Left hindlimb (tissue), 1 donor: ENCODE measurements at places on chromosomes 5 and 9.

DNA sequence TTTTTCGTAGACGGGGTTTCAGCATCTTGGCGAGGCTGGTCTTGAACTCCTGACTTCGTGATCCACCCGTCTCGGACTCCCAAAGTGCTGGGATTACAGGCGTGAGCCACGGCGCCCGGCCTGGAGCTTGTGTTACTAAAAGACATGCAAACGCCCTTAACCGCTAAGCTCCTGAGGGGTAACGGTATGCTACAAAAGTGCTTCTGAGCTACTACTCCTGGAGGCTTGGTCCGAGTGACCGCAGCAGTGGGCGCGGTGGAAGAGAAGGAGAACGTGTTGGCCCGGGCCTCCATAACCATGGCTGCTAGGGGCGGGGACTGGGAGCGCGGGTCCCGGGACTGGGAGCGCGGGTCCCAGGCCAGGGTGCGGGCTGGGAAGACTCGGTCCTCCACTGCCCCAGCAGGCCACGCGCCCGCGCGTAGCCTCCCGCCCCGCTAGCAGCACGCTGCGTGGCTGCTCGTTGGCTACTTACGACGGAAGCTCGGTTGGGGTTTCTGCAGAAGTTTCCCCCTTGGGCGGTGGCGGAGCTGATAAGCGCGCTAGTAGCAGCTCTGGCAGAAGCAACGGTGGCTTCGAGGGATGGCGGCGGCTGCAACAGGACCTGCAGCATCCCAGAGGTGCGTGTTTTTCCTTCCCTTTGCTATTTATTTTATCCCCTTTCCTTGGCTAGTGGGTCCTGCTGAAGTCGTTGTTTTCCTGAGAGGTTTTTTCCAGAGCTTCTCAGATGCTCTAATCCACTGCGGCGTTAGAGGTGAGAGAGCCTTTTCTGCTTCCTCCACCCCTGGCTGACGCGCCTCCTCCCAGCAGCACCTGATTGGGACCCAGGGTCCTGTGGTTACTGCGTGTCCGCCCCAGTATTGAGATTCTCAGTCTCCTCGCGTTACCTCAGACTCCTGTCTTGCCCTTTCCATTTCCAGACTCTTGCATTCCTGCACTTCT, 69.2 kb upstream of the CCDC180 start:
- peak; percentile 89 for DNase-seq

GRCh38 chr5:91727463-91727862, 344.3 kb upstream of the ARRDC3 start:
- DNase-seq, result no peak

GRCh38 chr9:129962889-129963703, 79.9 kb downstream of the FNBP1 start:
- DNase-seq, result no peak

DNA sequence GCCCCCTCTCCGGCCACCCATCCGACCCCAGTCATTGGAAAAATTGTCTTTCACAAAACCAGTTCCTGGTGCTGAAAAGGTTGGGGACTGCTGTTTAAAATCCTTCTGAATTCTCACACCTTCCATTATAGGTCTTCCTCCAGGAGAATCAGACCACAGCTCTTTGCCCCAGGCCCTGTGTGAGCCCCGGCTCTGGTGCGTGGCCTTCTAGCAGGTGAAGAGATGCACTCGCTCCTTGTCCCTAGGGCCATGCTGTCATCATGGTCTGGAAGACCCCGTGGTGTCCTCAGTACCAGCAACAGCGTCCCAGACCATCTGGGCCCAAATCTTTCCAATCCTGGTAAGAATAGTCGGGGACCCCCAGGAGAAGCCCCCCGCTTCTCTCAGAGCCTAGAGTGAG, 95.2 kb downstream of the DAP start:
- no peak for DNase-seq

- DNase-seq, result peak; percentile 44
Observed at GRCh38 chr9:115038178-115038577, 79.8 kb downstream of the TNC start.

DNA sequence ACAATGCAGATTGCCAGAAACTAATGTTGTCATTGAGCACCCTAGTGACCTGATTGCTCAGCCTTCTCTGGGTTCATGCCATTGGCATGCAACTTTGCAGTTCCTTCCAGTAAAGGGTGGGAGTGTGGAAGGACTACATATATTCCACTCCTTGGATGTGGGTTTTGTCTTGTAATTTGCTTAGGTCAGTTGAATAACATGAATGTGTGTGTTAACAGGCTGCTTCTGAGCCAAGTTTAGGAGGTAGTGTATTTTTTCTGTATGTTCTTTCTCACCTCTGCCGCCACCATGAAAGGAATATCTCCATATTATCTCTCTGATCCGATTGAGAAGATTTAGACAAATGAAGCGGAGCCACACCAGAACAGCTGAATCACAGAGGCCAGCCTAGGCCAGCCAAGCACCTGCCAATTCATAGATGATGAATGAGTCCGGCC, 1929.6 kb upstream of the CDH6 start:
- peak; percentile 39 for DNase-seq

DNA sequence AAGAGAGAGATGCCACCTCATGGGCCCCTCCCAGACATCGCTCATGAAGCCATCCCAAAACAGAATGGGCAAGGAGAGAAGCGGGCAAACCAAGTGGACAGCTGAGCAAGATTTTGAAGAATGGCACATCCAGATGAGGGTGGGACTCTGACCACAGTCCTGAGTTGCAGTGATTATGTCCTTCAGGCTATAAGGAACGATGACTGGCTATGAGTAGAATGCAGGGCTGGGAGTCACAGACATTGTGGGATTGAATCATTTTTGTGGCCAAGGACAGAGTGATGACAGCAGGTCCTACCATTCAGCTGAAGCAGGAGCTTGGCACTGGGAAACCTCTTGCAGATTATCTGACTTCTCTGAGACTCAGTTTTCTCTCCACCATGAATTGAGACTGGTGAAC, 245.7 kb upstream of the SLC30A5 start:
- DNase-seq, result no peak

- no peak for DNase-seq
Observed at GRCh38 chr5:98064118-98064685, 709.3 kb upstream of the RGMB start.

GRCh38 chr9:127066060-127066850, 56.2 kb downstream of the ANGPTL2 start:
- no peak for DNase-seq

DNA sequence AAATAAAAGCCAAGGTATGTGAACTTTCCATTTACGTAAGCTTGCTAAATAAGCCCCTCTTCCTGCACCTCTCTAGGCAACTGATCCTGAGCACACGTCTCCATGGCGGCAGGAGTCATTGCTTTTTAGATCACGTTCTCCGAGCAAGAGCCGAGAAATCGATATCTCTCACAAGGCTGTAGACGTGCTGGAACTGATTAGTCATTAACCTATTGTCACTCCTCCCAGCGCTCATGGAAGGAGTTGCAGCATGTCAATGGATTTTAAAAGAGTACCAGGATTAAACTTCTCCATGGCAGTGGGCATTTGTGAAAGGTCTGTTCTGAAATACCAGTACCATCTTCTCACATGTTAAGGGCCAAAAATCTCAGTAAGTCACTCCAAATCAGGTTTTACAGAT, 4.7 kb upstream of the ADCY2 start:
- DNase-seq, result no peak

DNA sequence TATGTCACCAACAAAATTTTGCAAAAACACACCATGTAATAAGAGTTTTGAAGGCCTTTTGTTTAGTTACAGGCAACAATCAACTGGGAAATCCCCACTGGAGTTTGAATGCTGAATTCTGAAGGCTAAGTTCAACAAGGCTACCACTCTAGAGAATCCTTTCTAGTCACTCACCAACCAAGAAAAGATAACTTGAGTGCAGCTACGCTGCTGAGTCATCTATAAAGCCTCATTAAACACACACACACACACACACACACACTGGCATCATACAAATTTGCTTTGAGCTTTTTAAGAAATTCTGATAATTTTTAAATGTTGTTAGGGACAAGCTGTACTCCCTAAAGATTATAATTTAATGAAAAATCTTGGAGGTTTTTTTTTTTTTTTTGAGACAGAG, 219.6 kb downstream of the DENND1A start:
- no peak for DNase-seq

DNA sequence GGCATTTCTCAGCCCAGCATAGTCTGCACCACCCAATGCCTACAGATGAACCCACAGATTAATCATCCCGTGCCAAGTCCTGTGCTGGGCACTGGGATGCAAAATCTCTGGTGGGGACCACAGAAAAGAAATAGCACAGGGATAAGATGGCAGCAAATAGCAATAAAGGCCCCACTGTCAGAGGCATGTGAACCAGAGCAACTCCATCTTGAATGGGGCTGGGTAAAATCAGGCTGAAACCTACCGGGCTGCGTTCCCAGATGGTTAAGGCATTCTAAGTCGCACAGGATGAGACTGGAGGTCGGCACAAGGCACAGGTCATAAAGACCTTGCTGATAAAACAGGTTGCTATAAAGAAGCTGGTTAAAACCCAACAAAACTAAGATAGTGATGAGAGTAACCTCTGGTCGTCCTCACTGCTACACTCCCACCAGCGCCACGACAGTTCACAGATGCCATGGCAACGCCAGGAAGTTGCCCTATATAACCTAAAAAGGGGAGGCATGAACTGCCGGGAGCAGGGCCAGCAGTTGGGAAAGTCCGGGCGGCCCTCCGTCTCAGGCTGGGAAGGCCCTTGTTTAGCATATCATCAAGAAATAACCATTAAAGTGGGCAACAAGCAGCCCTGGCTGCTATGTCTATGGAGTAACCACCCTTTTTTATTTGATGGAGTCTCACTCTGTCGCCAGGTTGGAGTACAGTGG, 65.2 kb downstream of the C9orf50 start:
- no peak for DNase-seq

- DNase-seq, result no peak
Observed at GRCh38 chr5:24923400-24923799, 278.6 kb upstream of the CDH10 start.

- no peak for DNase-seq
Observed at GRCh38 chr5:146213210-146213826, 9.9 kb downstream of the RBM27 start.

DNA sequence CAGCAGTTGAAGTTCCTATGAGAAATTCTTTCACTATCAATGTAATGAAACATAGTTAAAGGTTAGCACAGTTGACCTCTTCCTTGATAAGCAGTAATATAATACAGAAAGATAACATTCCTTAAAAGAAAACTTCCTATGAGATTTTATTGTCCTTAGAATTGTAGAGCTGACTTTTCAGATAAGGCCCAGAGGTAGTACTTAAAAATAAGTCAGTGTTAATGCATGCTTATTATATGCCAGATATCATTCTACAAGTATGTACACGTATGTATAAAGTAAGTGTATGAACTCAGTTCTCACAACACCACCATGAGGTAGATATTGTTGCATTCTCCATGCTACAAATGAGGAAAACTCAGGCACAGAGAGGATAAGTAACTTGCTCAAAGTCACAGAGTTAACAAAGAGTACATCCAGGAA, 15.3 kb downstream of the AP3S1 start:
- no peak for DNase-seq

- DNase-seq, result no peak
Observed at GRCh38 chr5:108093186-108093585, 288.7 kb downstream of the FBXL17 start.

DNA sequence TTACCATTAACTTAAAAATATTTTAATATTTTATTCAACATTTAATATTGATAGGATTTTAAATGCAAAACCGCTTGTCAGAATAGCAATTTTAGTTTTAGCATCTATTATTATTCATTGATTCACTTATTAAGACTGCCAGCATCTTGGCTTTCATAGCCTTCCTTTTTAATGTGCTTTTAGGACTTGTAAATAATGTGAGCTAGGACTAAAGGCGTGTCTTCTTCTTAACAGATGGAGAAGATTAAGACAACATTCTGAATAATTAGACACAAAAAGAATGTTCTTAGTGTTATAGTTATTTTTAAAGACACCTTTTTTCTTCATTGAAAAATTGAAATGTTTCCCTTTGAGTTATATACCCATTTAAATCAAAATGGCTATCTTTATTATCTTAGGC, 6.9 kb downstream of the IL31RA start:
- DNase-seq, result no peak

DNA sequence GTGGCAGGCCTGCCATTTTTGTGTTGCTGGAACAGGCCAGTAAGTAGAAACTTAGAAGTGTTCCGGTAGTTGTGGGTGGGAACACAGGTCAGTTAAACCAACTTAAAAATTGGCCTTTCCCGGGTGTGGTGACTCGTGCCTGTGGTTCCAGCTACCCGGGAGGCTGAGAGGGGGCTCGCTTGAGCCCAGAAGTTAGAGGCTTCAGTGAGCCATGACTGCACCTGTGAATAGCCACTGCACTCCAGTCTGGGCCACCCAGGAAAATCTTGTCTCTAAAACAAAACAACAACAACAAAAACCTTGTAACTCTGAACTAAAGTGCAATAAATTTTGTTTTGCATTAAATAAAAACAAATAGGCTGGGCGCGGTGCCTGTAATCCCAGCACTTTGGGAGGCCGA, 1.4 kb upstream of the NHP2 start:
- no peak for DNase-seq

DNA sequence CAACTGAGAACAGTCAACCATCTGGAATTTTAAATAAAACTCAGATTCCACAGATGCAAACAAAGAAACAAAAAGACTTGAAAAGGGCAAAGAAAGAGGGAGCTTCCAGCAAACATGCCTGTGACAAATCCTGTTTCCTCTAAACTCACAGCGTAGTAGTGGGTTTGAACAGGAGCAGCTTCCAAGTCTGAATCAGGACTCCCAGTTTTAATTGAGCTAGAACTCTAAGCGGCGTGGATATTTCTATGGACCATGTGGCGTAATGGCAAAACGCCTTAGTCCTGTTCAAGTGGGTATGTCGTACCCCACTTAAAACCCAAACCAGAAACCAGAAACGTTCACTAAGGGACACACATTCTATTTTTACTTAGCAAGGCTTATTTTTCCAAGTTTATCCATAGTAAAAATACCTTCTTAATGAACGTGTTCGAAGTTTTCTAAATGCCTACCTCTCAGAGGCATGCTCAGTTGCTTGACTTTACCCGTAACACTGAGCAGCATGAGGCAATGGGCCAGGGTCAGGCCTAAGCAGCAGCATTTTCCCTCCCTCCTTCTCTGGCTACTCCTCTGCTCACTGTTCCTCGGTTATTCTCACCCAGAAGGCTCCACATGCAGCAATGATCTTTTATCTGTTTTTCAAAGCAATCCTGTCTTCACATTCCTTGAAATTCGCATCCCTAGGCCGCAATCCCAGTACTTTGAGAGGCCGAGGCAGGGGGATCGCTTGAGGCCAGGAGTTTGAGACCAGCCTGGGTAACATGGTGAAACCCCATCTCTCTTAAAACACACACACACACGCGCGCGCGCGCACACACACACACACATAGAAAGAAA, 77.9 kb downstream of the FNBP1 start:
- DNase-seq, result no peak

DNA sequence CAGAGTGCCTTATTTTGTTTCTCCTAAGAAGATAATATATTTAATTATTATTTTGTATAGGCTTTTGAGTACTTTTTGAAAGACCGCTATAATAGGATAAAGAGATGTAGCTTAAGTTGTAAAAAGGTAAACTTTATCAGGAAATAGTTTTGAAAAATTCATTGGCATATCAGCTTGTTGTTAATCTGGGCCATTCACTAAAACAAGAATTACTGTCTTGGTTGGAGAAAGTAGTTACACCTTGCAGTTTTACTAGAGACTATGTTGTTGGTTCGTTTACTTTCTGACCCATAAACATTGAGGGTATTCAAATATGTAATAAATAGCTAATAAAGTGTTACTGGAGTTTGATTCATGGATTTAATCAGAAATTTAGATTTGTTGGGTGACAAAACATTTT, 33.7 kb downstream of the TNPO1 start:
- no peak for DNase-seq
